Left colon (tissue), 2 donors: ENCODE measurements at places on chromosomes 2 and 18. TPM values are rescaled to one million over a fixed set of nuclear protein-coding genes. Genes with fewer than 3 reads are reported as not detected.

The MMADHC gene
- total RNA-seq = 76.7 TPM

The KYNU gene
- 2.3 TPM for total RNA-seq

The SYT4 gene
- 0.46 TPM for total RNA-seq

The GTF2A1L gene
- total RNA-seq = not detected

The FAP gene
- 0.78 TPM for total RNA-seq

The SCTR gene
- total RNA-seq = 0.45 TPM

The C2orf81 gene
- total RNA-seq = 0.49 TPM

The GRHL1 gene
- total RNA-seq = 2.3 TPM

The IL1RL2 gene
- 1.1 TPM for total RNA-seq

The ADCYAP1 gene
- 0.75 TPM for total RNA-seq

The DHRS9 gene
- total RNA-seq = 206 TPM

The FAM136A gene
- total RNA-seq = 37.4 TPM

The HSBP1L1 gene
- total RNA-seq = 42.4 TPM

The CTDP1 gene
- total RNA-seq = 31.4 TPM

The PEX13 gene
- 33.3 TPM for total RNA-seq

The RPL31 gene
- 1,104 TPM for total RNA-seq
